ENCODE measurements at places on chromosomes 2 and 18.
A peak's percentile ranks its signal among the peaks of the same experiment; 100 is the strongest.

GRCh38 chr18:79531926-79532312, 136.2 kb downstream of the NFATC1 start:
- DNase-seq: no peak

DNA sequence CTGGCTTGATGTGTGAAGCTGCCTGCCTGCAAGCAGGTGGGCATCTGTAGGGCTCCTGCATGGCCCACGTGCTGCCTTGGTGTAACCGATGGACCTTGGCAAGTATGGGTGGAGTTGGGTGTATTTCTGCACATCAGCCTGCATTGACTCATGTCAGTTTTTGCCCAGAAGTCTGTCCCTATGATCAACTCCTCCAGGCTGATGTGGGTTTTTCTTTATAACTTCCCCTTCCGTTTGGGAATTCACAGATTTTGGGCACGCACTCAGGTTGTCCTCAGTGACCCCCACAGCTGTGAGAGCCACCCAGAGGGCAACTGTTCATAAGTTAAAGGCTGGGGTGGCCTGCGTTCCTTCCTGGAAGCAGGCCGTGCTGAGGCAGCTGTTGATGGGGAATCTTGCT, 123.3 kb downstream of the NCK2 start:
- no peak for DNase-seq

DNA sequence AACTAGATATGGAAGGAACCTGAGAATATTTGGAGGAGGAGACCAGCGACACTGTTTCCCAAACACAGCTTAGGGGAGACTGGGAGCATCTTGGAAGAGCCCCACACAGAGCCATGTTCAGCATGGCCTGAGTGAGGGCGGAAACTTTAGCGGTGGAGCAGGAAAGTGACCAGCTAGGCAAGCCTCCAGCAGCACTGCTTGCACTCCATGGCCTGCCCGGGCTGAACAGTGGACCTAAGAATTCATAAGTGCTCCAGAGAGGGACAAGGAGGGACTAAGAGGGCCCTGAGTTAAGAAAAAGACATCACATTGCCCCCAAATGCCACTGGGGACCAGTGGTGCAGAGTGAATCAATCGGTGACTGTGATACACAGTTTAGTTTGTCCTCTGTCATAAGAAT, 566.4 kb downstream of the TNS1 start:
- DNase-seq: no peak

GRCh38 chr2:134504586-134505336, 214.0 kb downstream of the TMEM163 start:
- no peak for DNase-seq

- no peak for DNase-seq
These were observed 507.6 kb upstream of the TNP1 start for GRCh38 chr2:217367464-217367863.

GRCh38 chr2:177731384-177731783, 338.8 kb downstream of the AGPS start:
- DNase-seq: no peak

- no peak for DNase-seq
These were observed at the start of gene CTLA4 for GRCh38 chr2:203867561-203868200. TSS of gene CTLA4 (plus strand) at chr2:203867771. CDS start at chr2:203867943, 172 bp downstream.

GRCh38 chr2:230987137-230988020, 8.5 kb upstream of the SPATA3 start:
- peak; percentile 49 for DNase-seq

DNA sequence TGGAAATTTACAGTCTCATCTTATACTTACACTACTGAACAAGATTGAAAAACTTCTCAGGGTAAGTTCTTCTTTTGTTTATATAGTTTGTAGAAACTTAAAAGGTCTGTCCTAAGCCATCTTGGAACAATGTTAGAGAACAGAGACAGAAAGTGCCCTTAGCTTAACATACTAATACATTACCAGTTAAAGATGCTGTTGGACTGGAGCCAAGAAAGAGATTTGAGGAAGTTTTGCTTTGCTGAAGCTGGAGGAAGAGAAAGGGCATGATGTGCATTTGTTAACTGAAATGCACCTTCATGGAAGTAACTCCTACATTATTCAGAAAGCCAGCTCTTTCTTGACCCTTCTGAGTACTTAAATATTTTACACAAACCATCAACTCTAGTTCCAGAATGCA, 66.5 kb upstream of the TNFRSF11A start:
- peak; percentile 8 for DNase-seq

GRCh38 chr2:204277226-204277625, 268.0 kb upstream of the PARD3B start:
- no peak for DNase-seq

- no peak for DNase-seq
These were observed 445.4 kb upstream of the DSEL start for GRCh38 chr18:67961701-67962440.

- DNase-seq: no peak
These were observed 12.5 kb downstream of the PASK start for GRCh38 chr2:241136661-241137260.

DNA sequence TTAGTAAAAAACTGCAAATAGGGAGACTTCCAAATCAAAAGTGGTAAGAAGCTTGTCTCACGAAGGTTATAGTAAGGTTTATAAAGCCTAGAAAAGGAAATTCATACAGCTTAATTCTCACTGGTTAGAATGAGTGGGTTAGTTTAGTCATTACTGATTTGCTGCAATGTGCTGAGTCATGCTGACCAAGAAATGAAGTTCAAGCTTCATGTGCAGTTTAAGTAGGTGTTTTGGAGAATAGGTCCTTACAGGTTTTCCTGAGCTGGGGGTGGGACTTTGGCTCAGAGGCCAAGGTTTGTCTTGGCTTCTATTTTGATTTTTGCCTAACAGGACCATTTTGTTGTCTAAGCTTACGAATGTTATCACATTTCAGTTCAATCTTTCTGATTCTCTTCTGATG, 15.1 kb downstream of the CLIP4 start:
- peak; percentile 68 for DNase-seq

DNA sequence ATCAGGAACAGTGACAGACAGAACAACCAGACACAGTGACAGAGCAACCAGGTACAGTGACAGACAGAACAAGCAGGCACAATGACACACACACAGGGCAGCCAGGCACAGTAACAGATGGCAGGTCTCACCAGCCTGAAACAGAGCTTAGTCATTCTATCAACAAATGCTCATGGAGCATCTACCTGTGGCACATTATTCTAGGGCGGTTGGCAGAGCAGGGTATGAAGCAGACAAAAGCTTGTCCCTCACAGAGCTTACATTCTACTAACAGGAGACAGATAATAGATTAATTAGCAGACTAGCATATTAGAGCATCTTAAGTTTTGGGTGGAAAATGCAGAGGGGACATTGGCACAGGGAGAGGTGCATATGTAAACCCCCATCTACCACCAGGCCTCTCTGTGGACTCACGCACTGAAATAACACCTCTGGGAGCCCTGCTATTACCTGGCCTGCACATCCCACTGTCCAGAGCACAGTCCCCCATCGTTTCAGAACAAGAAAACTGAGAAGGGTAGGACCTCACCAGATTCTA, 64.1 kb upstream of the RAB6C start:
- DNase-seq: no peak

DNA sequence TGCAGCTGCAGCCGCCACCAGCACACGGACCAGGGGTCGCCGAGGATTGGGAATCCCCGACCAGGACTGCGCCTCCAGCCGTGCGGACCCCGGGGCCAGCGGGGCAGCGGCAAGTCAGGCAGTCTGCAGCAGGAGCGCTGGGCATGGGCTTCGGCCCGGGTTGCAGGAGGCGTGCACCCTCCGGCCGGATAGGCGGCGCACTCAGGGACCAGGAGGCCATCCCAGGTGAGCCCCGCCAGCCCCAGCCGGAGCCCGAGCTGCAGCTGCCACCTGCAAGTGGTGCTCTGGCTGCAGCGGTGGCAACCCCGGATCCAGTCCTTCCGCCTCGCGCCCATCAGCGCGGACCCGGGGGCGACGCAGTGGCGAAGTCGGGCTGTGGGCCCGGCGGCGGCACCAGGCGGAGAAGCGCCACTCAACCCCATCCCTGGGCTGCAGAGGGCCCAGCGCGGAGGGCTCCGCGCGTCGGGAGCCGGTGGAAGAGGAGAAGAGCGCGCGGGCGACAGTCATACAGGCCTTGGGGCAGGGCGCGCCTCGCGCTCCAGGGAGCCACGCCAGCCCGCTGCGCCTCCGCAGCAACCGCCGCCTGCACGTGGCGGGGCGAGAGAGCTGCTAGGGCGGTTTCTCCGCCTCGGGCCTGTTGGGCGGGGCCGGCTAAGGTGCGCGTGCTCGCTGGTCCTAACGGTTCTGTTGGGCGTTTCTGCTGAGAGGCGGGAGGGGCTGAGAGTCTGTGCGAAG, 73.8 kb downstream of the RPIA start:
- peak; percentile 25 for DNase-seq

- no peak for DNase-seq
These were observed 6.5 kb upstream of the FN1 start for GRCh38 chr2:215442401-215442787.

DNA sequence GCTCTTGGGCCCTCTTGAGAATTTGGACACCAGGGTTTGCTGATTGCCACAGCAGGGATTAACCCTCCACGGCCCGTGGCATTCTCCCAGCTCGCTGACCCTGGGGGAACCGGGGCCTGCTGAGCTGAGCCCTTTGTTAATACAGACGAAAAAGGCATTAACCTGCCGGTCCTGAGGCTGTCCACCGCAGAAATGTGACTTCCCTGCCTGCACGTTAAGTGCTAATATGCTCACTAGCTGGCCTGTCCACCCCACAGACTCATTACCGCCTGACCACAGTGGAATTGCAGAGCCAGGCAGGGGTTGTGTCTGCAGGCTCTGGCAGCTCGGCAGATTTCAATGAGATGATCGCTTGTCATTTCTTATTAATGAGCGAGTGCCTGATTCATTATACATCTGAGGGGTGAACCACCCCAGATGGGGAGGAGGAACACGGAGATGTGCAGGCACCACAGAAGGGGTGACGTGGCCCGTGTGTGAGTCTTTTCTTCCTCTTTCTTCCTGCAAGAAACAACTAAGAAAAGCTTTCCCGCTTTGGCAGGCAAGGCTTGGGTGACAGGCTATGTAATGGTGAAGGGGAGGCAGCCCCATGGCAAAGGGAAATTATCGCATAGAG, 126.0 kb downstream of the GLI2 start:
- DNase-seq: no peak

- no peak for DNase-seq
These were observed 140.8 kb downstream of the TTN start for GRCh38 chr2:178666458-178666857.

All from putamen (tissue), 1 donor.